ENCODE measurements at places on chromosomes 4 and X.

DNA sequence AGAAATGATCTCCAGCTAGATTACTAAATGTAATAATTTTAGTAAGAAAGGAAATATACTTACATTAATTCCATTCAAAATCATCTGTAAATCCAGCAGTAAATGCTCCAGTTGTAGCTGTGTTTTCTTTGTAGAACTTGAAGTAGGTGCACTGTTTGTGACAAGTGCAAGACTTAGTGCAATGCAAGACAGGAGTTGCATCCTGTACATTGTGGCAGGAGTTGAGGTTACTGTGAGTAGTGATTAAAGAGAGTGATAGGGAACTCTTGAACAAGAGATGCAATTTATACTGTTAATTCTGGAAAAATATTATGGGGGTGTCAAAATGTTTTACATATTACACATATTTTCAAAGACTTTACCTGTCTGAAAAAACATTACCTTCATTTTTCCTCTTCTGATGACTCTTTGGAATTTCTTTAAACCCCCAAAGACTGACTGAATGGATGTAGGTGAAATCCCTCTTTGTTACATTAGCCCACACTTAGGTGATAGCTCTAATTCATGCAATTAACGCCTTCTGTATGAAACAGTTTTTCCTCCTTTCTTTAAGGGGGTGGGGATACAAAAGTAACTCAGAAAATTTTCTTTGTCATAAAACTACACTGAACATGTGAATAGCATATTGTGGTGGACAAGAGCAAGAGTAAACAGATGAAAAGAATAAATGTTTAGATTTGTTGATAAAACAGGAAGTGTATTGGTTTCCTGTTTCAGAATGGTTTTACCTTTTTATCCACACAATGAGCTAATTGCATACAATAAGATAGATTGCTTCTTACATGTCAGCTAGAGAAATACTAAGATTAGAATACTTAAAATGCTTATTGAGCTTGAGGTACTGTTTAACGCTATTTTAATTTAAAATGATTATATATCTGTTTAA, at the start of gene IL2:
IL2 (minus strand) TSS at position 495 of the 886 bp plus-strand sequence; CDS start at position 210, 285 bp downstream.
- DNase-seq: no peak

DNA sequence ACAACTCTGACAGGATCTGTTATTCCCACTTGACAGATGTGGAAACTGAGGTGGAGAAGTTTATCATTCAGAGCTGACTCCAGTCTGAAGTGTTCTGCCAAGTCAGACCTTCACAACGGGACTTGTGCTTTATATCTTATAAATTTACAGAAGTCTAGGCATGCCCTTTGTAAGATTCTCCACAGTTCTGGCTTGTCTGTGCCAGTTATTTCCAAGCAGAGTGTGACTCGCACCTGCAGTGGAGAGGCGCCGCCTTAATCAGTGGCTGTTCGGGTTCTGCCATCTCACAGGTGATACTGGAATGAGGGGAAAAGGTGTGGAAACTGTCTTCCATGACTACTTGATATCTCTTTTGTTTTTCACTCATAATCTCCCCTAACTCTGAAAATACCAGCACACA, 63.2 kb downstream of the CPEB2 start:
- DNase-seq: no peak

DNA sequence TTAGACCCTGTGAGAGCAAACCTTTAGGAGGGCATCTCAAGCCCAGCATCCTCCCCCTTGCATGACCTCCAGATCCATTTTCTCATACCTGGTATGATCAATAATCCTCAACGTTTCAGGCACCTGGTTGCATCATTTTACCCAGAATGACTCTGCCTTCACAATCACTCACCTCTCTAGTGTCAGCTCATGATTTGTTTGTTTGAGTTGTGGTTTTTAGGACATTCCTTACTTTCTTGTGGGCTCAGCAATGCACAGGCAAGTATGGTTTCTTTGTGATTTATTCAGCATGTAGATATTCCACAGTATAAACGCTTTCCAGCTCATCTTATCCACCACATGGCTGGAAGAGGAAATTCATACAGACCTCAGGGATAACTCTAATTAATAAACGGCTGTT, 93.6 kb upstream of the CPEB2 start:
- no peak for DNase-seq

GRCh38 chr4:67371615-67372014, 173.7 kb downstream of the CENPC start:
- DNase-seq: no peak

DNA sequence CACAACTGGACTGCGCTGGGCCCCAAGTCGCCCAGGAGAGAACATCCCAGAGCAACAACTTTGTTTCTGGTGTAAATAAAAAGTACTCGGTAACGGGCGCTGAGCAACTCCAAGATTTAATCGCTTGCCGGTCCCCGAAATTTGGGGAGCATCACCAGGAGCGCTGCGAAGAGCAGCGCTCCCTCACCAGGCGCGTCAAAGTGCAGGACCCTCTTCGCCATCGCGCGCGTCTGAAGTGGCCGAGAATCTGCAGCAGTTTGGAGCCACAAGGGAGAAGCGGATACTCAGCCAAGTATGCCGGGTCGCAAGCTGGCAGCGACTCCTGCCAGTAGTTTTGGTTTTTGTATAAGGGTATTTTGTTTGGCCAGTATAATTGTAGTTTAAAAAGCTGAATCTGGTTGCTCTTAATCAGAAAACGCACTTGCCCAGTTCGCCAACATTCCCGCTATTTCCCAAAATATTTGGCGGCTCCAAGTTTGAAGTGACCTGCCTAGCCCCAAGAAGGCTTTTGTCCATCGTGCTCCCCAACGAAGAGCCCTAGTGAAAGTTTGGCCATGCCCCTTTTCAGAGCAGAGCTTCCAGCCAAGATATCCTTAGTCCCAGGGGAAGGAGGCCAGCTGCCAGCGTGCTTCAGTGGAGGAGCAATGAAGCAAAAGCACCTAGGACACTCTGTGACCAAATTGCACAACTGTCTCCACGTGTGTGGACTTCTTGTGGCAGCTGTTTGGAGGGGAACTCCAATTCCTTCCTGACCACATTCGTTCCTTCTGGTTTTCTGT, 557 bp upstream of the KDR start:
- no peak for DNase-seq

GRCh38 chrX:71057848-71058530, 10.1 kb downstream of the SNX12 start:
- no peak for DNase-seq

Data from activated CD8-positive, alpha-beta memory T cell treated with anti-CD3 and anti-CD28 coated beads for 1 hour (primary cell).